ENCODE measurements at places on chromosomes 3 and 15. TPM values are rescaled to one million over a fixed set of nuclear protein-coding genes. Genes with fewer than 3 reads are reported as not detected.

Gene RAP2B
- total RNA-seq, result 6.9 TPM

Gene IL1RAP
- total RNA-seq, result 14.7 TPM

Gene NOX5
- not detected for total RNA-seq

Gene ISLR2
- total RNA-seq, result 1.9 TPM
